ENCODE measurements at places on chromosomes 3 and 15. TPM values are rescaled to one million over a fixed set of nuclear protein-coding genes. Genes with fewer than 3 reads are reported as not detected.

The EFCAB12 gene
- total RNA-seq, result not detected

The C2CD4B gene
- 0.26 TPM for total RNA-seq

The CCK gene
- total RNA-seq, result 0.19 TPM

The AAGAB gene
- total RNA-seq, result 50.4 TPM

The CCDC54 gene
- not detected for total RNA-seq

The SNURF gene
- 53.5 TPM for total RNA-seq

The SLC2A2 gene
- not detected for total RNA-seq
